ENCODE measurements at places on chromosomes 11 and 22.
A peak's percentile ranks its signal among the peaks of the same experiment; 100 is the strongest.

GRCh38 chr11:111395081-111395480 is 16.0 kb upstream of the POU2AF1 start:
- no peak for DNase-seq

DNA sequence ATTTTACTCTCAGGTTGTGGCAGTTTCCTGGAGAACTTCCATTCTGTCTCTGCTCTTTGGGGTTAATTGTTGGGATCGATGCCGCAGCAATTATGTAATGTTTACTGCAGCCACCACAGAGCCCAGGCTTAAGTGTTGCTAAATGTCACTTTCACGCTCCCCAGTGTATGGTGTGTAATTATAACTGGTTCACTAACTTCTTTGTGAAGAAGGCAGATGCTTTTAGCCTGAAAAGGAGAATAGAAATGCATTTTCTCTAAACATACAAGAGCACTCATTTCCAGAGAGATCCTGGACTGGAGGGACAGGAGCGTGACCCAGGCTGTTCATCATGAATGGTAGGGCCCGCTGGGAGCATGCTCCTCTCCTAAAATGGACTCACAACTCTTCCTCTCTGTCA is 132.2 kb upstream of the PLET1 start:
- no peak for DNase-seq

DNA sequence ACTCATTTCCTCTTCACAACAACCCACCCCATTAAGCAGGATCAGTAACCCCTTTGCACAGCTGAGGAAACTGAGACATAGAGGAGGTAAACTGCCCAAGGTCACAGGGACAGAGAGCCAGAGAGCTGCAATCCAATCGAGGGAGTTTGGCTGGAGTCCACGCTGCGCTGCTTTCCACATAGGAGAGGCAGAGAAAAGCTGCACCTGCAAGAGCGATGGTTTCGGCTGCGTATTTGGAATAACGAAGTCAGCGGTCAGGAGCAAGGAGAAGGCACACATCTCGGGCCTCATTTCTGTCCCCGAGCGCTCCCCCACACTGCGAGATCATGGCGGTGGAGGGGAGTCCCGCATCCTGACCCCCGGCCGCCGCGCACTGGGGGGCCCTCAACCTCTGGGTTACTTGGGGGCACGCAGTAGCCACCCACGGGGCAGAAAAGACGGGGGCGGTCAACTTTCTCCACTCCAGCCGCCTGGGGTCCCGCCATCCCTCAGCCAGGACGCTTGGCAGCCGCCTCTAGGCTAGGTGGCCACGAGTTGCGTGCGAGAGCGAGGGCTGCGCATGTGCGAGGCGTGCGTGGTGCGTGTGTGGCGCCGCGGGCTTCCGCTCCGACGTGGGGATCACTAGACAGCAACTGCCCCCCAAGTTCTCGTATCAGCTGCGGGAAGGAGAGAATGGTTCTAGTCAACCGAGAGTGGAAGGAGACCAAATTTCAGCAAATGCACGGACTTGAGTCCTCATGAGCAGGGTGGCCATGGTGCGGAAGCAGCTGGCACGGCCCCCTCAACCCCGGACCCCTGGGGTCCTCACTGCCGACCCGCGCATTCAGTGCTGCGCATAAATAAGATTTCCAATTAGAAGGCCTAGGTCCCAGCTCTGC is 42.3 kb upstream of the CLDN5 start:
- no peak for DNase-seq

DNA sequence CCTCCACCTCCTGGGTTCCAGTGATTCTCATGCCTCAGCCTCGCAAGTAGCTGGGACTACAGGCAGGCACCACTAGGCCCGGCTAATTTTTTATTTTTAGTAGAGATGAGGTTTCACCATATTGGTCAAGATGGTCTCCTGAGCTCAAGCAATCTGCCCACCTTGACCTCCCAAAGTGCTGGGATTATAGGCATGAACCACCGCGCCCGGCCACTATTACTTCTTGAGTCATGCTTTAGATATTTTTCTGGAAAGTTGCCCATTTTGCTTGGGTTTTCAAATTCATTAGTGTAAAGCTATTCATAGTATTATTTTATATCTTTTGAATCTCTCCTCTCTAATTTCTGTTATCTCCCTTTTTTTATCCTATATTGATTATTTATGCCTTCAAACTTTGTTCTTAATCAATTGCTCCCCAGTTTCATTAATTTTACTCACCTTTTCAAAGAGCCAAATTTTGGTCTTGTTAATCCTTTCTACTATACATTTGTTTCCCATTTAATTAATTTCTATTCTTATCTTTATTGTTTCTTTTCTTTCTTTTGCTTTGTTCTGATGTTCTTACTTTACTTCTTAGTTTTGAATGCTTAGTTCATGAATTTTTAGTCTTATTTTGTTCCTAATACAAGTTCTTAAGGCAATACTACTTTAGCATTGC is 10.3 kb upstream of the RAC2 start:
- no peak for DNase-seq

- no peak for DNase-seq
Observed at GRCh38 chr22:41659941-41660340, 28.7 kb downstream of the SNU13 start.

DNA sequence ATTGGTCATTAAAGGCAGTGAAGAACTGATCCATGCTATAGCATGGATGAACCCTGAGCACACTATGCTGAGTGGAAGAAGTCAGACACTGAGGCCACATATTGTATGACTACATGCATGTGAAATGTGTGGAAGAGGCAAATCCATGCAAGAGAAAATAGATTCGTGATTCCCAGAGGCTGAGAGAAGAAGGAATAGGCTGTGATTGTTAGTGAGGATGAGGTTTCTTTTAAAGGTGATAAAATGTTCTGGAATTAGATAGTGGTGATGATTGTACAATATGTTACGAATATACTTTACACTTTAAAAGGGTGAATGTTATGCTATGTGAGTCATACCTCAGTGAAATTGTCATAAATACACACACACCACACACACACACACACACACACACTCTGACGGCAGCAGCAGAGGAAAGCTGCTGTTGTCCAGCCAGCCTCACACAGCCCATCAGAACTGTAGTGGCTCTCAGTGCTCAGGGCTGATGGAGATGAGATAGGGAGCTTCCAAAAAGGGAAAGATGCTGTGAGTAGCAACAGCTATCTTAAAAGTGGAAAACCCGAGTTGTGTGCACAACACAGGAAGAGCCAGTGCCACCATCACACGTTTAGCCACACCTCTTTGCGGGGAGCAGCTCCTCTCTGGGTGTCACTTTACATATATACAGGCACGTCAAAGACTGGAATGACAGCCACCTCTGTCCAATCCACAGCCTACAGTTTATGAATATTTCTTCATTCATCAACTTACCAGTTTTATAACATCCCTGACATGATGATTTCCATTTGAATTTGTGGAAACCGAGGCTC is 153.0 kb downstream of the SPATA19 start:
- no peak for DNase-seq

DNA sequence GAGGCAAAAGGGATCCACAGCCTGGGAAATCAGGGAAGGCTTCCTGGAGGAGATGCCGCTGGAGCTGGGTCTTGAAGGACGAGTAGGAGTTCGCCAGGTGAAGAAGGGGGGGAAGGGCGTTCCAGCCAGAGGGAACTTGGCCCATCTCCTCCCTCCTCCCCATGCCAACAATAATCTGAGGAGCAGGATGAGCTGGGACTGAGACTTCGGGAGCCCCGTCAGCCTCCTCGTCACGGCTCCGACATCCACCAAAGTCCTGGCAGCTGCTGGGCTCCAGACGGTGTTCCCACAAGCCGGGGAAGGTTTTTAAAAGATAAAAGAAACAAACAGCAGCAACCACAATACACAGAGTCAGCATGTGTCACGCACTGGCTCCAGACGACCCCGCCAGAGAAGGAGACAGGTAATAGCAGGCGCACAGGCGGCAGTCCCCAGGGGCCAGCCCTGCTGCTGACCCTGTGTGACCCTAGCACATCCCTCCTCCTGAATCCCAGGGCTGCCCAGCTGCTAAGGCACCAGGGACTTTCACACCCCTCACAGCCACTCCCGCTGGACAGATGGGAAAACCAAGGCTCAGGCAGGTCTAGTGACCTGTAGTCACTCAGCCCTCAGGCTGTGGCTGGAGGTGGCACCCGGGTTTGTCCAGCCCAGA is 37.3 kb downstream of the NUP50 start:
- DNase-seq = no peak

GRCh38 chr11:83976086-83976485 is 689.9 kb upstream of the CCDC90B start:
- DNase-seq = no peak

GRCh38 chr22:24525416-24526037 is 29.4 kb downstream of the GUCD1 start:
- DNase-seq = peak; percentile 46

- no peak for DNase-seq
Observed at GRCh38 chr11:64875369-64876228, 2.8 kb downstream of the EHD1 start.

DNA sequence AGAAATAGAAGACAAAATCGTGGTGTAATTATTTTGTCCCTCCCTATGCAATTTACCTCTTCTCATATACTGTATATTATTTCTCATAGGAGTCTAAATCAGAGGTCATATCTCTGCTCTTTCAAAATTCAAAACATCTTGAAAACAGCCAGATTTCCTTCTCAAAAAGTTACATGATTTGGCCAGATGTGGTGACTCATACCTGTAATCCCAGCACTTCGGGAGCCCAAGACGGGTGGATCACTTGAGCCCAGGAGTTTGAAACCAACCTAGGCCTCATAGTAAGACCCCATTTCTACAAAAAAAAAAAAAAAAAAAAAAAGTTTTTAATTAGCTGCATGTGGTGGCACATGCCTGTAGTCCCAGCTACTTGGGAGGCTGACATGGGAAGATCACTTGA is 29.0 kb upstream of the DNAJB7 start:
- no peak for DNase-seq

- no peak for DNase-seq
Observed at GRCh38 chr11:58893899-58894298, 45.4 kb upstream of the GLYATL1 start.

DNA sequence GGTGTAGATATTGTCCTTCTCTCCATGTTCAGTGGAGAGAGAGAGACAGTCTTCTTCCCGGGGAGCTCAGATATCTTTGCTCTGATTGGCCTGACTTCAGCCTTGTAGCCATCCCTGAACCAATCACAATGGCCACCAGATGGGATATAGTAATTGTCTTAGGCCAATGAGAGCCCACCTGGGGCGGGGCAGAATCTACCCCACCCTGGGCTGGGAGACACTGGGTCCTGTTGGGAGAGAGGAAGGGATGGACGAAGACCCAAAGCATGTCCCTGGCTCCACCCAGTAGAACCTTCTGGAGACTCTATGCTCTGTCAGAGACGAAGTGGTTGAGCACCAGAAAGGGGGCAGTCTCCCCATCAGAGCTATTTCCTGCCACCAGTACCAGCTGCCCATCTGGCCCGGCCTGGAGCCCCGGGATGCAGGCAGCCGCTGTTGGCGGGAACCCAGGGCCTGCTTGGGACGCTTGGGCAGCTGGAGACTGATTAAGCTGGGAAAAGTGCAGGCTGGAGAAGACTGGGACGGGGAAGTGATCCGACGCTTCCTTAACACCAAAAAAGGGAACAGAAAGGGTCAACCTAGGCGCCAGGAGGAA is 31.6 kb upstream of the CBX7 start:
- DNase-seq = no peak

- DNase-seq = no peak
Observed at GRCh38 chr22:23351321-23351720, 171.0 kb downstream of the BCR start.

DNA sequence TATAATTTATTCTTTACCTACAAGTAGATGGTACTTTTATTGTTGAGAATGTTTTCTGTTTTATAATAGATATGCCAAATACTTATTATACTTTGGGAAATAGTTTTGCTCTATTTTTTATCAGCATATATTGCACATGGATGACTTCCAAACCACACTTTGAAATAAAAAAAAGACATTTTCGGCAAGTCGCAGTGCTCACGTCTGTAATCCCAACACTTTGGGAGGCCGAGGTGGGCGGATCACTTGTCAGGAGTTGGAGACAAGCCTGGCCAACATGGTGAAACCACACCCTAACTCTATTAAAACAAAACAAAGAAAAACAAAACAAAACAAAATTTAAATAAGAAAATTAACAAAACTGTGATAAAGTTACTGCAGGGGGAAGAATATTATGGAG is 983.9 kb upstream of the CNTN5 start:
- no peak for DNase-seq

DNA sequence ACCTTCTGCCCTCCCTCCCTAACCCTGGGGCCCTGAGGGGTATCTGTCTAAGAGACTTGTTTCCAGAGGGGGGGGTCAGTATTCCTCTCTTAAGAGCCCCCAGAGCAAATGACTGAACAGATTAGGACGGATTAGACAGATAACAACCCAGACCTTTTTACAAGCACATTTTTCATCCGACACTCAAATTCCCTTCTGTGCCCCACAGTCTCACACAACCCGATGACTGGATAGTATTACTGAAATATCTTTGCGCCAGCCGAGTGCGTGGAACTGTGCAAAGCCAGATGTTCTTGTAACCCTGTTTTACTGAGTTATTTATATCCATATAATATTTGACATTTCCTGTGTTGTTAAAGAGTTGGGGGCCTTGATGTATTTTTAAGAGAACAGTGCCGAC is 30.9 kb upstream of the FLI1 start:
- no peak for DNase-seq

DNA sequence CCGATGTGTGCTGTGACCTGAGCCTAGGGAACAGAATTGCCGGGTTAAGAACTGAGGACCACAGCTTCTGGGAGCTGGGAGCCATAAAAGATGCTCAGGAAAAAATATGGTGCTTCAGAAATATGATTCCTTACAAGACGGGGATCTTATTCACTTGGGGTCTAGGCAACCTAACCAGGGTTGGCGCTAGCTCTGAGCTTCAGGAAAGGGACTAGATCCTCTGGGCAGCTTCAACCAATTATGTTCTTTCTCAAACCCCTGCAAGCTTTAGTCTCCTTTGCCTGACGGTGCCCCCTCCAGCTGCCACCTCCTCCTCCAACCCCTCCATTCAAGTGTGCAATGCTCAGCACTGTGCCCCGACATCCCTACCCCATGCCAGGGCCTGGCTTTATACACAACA is 634.1 kb upstream of the CADM1 start:
- no peak for DNase-seq

DNA sequence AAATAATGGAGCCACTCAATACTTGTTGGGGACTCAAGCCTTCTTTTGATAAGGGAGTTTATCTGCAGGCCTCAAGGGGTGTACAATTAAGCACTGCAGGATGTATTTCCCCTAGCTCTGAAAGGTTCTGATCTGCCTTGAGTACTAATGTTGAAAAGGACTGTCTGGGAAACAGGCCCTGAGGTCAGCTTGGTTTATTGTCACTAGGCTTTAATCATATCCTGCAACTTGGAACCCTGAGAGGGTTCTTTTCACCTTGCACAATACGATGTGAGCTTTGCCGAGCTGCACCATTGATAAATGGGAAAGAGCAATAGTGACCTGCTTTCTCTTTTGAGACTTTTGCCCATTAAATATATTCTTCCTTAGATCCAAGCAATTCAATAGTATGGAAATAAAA is 31.6 kb upstream of the HORMAD2 start:
- no peak for DNase-seq
